GDM1 (cell line): ENCODE measurements at places on chromosomes 7 and 10.

DNA sequence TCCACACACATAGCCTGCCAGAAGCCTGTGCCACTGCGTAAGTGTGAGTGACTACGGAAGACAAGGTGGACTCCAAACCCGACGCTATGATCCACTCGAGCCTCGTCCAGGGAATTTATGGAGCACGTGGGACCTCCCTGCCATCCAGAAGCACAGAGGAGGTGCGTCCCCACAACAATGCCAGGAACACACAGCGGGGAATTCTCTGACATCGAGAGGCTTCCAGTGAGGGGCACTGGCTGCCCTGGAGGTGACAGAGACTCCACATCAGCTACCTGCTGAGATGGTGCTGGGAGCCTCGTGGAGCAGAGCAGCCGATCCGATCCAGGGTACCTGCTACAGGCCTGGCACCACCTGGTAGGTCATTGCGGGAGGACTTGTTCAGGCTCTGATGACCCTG, 72.2 kb upstream of the INSIG1 start:
- DNase-seq: no peak

GRCh38 chr10:77669892-77670291, 32.3 kb upstream of the KCNMA1 start:
- DNase-seq: no peak

- DNase-seq: no peak
Observed at GRCh38 chr7:145784809-145785780, 331.5 kb upstream of the CNTNAP2 start.

- DNase-seq: peak; percentile 12
Observed at GRCh38 chr10:21078410-21079329, 181.6 kb upstream of the NEBL start.

DNA sequence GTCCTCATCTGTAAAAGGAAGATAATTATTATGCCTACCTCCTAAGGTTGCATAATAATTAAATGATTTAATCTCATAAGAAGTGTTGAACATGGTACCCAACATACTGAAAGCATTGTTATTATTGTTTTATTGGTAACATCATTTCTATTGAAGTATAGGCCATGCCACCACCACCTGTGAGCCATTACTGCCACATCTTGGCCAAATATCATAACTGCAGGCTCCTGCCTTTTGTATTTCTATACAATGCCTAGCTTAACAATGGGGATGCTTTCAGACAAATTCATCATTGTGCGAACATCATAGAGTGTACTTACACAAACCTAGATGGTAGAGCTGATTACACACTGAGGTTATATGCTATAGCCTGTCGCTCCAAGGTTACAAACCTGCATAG, 61.1 kb upstream of the NPSR1 start:
- no peak for DNase-seq

DNA sequence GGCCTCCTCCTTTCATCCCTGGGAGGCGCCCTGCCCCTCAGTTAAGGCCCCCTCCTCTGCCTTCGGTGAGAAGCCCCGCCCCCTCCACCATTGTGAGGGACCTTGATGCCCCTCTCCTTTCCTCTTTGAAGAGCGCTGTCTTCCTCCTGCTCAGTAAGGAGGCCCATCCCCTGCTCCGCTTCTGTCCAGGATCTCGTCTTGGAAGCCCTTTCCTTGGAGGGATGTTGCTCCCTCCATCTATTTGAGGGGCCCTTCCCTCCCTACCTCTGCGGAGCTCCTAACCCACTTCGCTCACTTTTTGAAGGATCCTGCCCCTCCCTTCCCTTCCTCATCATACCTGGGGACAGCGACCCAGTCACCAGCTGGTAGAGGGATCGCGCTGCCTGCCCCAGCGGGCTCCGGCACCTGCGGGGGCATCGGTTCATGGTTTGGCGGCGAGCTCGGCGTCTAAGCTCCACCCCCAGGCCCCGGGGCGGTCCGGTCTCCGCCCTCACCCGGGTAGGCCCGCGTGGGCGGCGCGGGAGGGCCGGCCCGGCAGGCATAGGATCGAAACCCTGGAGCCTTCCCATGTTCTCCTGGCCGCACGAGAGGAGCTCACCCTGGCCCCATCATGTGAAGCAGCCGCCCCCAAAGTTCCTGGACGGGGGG, 4.1 kb downstream of the KCNIP2 start:
- no peak for DNase-seq

DNA sequence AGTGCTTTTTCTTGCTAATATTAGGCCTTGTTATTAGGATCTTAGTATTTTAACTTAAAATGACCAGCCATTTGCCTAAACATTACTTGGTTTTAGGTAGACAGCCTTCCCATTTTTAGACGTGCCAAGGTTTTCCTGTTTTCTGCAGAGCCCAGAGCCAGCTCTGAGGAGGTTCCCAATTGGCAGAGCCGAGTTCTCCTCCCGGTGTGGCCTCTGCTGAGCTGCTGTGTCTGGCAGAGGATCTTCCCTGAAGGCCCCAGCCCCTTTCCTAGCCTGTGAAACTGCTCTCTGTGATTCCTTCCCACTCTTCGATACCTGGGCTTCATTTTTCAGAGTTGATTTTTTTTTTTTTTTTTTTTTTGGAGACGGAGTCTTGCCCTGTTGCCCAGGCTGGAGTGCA, 91.4 kb downstream of the EEPD1 start:
- DNase-seq: no peak

GRCh38 chr10:104297697-104298660, 29.0 kb downstream of the GSTO2 start:
- no peak for DNase-seq

DNA sequence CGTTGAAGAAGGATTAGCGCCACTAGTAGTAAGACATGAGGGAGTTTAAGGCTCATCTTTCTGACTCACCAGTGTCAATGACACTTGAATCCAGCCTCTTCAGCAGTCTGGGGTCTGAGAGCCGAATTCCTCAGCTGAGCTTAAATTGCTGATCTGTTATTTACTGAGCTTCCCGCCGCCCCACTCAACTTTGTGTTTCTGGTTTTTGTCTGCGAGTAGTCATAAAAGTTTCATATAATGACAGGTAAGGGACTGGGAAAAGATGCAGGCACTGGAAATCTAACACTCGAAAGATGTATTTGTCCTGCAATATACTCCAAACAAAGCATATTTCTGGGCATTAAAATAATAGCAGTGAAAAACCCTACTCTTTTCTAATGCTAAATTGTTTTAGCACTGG, 51.2 kb upstream of the RELN start:
- DNase-seq: no peak
